Renal cortex interstitium (tissue), 15 donors: ENCODE measurements at places on chromosomes 11 and 22. TPM values are rescaled to one million over a fixed set of nuclear protein-coding genes. Genes with fewer than 3 reads are reported as not detected.

The TMX2 gene
- 111 TPM for polyA plus RNA-seq

The BRSK2 gene
- 1.4 TPM for polyA plus RNA-seq

The BID gene
- polyA plus RNA-seq: 17.5 TPM

The IL17REL gene
- 0.06 TPM for polyA plus RNA-seq

The HOATZ gene
- polyA plus RNA-seq: 0.11 TPM

The SLC17A6 gene
- not detected for polyA plus RNA-seq

The SCGB1C1 gene
- polyA plus RNA-seq: 0.48 TPM

The APOL4 gene
- polyA plus RNA-seq: 11.3 TPM
